ACHN (cell line): ENCODE measurements at places on chromosomes 1 and 21.

DNA sequence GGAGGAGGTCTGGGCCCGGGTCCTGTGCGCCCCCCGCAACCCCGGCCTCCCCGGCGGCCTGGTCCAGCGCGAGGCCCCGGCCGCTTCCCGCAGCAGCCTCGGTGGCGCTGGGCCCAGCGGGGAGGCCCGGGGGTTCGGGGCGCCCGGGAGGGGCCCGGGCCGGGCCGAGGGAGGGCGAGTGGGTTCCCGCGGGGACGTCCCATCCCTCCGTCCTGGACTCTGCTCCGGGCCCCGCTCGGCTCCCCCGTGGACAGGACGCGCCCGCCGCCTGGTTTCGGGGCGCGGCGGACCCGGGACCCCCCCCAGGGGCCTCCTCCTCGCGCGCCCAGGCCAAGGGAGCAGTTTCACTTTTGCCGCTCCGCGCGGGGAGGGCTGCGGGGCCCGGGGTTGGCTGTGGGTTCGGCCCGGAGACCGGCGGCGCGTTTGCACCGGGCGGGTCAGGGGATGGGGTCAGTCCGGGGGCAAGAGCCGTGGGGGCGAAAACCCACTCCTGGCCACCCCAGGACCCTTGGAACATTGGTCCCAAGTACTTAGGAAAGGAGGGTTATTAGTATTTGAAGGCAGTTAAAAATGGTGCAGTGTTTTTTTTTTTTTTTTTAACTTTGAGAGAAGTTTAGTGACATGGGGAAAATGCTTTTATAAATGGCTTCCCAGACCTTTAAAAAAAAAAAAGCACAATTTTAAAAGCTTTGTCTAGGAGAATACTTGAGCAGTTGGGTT is 677 bp downstream of the AGPAT3 start:
- peak; percentile 40 for DNase-seq

- no peak for DNase-seq
Measured at GRCh38 chr1:74530892-74531291, 18.5 kb upstream of the LRRC53 start.

GRCh38 chr1:23594927-23595353 is 35.6 kb upstream of the ID3 start:
- no peak for DNase-seq

- no peak for DNase-seq
Measured at GRCh38 chr1:5151511-5151910, 497.1 kb downstream of the AJAP1 start.

DNA sequence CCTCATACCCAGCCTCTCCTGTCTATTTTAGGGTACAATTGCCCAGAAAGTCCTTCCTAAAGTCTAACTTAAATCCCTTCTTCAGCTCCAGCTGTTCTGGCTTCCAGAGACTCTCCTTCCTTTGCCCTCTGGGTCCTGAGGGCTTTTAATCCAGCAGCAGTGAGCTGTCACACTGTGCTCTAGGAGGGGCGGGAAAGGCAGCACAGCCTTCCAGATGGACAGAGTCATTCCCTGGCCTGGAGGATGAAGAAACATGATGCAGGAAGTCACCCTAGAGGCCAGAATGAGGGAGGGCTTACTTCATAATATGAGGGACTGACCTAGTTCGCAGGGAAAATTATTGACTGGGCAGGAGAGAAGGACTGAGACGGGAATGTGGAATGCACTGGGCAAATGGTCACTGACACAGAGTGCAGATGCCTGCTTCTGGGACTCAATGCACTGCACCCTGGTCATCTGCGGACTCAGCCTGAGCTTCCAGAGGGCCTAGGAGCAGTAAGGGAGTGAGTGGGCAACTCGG is 1.3 kb downstream of the SH2D2A start:
- DNase-seq = no peak

- DNase-seq = no peak
Measured at GRCh38 chr1:151508833-151509232, 2.4 kb upstream of the CGN start.

DNA sequence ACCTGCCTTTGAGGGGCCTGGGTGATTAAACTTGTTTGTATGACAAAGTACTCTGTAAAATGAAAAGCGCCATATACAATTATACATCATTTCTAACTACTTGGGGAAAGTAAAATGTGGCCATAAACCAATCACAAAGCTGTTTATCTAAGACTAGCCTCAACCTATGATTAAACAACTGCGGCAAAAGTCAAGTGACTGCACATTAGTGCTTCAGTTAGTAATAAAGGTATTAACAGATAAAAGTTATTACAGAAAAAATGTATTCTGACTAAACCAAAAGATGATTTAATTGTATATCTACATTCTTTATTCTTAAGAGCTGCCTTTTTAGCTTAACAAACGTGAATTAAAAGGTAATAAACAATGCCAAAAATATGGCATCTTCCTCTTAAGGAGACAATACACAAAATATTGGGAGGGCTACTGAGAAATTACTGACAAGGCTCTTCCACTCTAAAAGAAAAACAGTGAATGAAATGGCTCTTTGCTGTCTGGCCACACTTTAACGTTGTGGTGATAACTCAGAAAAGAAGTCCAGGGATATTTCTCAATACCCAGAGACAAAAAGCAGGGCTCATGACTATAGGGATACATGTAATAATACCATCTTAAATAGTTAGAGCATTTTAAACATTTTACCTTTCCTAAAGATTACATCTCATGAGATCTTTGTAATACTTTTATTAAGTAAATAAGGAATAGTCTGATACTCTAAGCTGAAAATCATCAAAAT is 8.6 kb downstream of the ARHGAP29 start:
- no peak for DNase-seq

DNA sequence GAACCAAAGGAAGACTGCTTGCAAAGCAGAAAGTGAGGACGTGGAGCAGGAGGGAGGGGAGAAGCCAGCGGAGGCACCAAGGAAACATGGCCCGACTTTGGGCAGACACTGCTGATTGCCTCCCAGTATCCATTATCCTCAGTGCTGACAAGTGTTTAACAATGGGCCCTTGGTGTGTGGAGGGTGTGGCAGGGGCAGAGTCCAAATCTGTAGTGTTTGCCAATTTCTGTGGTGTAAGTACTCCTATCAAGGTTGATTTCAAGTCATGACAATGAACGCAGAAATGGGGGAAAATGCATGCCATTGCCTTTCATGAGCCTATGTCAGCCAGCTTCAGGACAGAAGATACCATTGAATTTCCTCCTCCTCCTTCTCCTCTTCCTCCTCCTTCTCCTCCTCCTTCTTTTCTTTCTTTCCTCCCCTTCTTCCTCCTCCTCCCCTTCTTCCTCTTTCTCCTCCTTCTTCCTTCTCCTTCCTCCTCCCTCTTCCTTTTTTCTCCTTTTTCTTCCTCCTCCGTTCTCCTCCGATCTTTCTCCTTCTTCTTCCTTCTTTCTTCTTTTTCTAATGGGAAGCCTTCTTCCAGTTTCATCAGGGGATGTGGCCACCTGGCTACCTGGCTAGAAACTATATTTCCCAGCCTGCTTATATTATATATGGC is 10.3 kb upstream of the PHC2 start:
- no peak for DNase-seq

- DNase-seq = no peak
Measured at GRCh38 chr1:87523466-87523865, 194.8 kb downstream of the LMO4 start.

GRCh38 chr1:20152599-20152930 is 13.4 kb downstream of the PLA2G2F start:
- DNase-seq = no peak

DNA sequence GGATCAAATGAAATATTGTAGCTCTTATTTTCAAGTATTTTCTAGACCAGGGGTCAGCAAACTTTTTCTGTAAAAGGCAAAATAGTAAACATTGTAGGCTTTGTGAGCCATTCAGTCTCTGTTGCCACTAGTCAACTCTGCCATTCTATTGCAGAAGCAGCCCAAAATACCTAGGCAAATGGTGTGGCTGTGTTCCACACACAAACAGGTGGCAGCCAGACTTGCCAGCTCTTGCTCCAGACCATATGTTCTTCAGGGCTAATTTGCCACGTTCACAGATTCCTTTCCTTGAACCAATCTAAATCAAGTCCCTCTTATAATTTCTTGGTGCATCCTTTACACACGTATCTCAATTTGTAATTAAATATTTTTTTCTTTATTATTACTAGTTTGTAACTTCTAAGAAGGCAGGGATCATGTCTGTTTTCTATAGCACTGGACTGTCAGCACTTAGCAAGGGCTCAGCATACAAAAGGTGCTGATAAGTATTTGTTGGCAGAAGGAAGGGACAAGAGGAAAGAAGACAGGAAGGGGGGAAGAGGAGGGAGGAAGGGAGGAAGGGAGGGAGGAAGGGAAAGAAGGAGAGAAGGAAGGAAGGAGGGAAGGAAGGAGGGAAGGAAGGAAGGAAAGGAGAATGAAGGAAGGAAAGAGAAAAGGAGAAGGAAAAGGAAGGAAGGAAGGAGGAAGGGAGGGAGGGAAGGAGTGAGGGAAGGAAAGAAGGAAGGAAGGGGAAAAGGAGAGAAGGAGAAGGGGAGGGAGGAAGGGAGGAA is 106.5 kb upstream of the EDEM3 start:
- DNase-seq = no peak

GRCh38 chr1:218480137-218480536 is 135.0 kb downstream of the TGFB2 start:
- no peak for DNase-seq

GRCh38 chr1:225842074-225842473 is 32.1 kb downstream of the EPHX1 start:
- DNase-seq = no peak

DNA sequence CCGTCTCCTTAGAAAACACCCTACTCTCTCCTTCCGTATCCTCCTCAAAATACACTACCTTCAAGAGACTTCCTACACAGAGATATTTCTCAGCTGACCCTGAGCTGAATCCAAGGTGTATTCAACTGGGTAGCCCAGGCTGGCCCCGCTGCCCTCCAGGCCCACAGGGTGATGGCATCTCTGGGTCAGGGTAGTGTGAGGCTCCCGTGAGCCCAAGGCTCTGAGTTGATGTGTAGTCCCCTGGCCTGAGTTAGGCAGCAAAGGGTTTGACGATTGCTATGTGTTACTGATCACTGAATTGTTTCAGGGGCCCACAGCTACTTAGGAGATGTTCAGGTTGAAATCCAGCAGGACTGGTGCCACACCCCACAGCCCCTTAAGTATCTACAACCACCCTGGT is 6.7 kb downstream of the INAVA start:
- no peak for DNase-seq

DNA sequence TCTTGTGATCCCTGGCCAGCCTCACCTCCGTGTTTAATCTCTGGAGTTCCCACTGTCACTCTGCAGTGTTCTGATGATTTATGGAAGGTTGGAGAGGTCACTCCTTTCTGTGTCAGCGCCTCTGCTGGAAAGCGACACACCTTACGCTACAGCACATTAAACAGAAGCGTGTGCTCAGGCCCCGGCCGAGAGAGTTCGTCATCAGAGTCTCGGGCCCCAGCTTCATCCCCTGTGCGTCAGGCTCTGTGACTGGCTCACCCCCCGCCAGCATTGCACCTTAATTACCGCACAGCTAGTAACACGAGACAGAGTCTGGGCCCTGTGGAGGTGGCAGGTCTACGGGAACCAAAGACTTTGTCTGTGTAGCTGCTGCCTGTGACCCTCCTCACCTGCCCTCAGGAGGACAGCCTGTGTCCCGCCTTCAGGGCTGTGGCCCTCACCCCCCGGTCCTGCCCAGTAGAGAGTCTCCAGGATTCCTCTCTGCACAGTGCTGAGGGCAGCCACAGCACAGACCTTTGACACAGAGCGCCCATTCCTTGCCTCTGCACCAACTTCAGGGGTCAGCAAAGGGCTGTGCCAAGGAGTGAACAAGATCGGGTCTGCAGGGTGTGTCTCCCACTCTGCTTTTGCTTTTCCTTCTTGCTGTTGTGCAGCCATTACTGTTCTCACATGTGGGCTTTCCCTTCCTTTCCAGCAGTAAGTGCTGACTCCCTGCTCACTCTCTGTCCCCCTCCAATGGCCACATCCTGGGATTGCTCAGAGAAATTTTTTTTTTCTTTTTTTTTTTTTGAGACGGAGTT is 157.6 kb downstream of the PGBD5 start:
- DNase-seq = peak; percentile 78

DNA sequence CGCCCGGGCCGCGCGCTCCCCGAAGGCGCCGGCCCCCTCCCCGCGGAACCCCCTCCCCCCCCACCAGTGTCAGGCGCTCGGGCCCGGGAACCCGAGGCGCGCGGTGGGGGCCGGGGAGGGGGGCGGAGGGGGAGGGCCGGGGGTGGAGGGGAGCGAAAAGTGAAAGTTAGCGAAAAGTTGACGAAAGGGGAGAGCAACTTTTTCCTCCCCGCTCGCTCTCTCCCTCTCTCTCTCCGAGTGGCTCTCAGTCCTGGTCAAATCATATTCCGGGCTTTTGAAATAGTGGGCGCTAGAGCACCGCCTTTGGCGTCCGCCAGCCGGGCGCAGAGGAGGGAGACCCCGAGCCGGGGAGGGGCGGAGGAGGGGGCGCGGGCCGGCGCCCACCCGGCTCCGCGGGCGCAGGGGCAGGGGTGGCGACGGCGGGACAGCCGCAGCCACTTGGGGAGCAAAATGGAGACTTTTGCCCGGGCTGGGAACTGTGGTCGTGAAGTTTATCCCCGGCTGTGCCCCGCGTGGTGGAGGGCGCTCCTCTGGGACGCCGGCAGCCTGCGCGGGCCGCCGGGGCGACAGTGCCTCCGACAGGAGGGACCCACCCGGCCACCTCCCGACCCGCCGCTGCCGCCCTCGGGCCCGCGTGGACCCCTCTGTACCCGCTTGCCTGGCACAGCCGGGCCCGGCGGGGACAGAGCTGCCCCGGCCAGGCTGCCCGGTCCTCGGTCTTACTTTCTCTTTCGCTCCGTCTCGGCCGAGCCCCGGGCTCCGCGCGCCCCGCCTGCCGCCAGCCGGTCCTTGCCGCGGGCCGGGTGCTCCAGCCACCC is 697 bp downstream of the PRDM16 start:
- DNase-seq = peak; percentile 53

DNA sequence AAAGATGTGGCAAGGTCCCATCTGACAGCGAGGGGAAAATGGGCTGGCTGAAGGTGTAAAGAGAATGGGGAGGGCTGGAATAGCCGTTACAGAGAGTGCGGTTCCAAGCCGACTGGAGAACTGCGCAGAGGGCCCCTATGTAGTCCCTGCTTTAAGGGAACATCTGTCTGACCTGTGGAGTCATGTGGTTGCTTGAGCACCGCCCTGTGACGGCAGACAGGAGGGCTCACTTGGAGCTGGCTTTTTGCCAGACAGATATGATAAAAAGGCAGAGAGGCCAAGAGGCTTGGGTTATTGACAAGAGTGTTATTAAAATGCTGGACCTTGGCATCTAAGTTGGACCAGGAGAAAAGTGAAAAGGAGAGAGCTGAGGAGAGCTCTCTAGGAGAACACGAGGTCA is 5.9 kb upstream of the PTPRF start:
- DNase-seq = no peak

DNA sequence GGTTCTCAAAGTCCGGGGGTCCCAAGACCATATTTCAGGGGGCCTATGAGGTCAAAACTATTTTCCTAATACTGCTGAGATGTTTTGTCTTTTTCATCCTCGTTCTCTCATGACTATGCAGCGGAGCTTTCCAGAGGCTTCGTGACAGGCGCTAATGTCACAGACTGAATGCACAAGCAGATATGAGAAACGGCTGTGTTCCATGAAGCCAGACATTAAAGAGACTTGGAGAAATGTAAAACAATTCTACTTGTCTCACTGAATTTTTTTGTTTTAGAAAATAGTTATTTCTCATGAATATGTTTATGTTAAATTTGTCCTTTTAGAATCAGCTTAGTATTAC is 10.3 kb downstream of the PIGP start:
- DNase-seq = no peak
